ENCODE measurements at places on chromosomes 11 and 22.

- no peak for DNase-seq
Observed at GRCh38 chr11:117579161-117579560, 217.9 kb downstream of the DSCAML1 start.

GRCh38 chr22:42697542-42698013 lies 23.1 kb downstream of the A4GALT start:
- no peak for DNase-seq

- DNase-seq = no peak
Observed at GRCh38 chr22:36197065-36197440, 4.6 kb downstream of the APOL4 start.

GRCh38 chr11:82826526-82826925 lies 73.7 kb downstream of the PRCP start:
- no peak for DNase-seq

DNA sequence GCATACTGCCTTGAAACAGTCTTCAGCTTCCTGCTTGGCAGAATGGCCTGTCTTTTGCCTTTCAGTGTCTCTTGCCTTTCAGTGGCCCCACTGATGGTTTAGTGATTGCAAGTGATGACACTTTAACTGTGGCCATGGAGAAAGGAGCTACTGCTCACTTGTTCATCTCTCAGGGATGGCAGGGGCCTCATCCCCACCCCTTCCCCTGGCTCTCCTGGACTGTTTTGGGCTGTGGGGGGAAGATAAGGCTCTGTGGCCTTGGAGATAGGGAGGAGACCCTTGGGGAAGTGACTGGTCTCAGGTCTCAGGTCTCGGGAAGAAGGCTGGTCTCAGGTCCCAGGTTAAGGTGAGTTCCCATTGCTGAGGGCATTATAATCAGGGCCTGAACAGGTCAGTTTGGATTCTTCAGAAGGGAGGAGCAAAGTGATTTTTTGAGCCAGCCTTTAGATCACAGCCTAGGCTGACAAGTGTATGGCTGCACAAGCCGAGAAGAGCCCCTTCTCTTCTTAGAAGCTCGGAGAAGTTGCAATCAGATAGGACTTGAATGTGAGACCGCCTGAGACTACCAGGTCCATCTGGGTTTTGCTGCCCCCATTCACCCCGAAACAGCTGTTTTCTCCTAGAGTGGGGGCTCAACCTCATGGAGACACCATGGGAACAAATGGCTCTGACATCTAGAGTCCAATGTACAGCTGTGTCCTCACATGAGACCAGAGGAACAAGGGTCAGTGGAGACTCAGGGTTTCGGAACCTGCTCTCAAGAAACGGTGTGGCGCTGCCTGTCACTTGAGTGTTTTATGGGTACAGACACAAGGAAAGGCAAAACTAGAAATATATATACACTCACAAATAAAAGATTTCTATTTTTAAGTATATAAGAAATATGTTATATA lies 15.9 kb upstream of the P2RY2 start:
- no peak for DNase-seq

DNA sequence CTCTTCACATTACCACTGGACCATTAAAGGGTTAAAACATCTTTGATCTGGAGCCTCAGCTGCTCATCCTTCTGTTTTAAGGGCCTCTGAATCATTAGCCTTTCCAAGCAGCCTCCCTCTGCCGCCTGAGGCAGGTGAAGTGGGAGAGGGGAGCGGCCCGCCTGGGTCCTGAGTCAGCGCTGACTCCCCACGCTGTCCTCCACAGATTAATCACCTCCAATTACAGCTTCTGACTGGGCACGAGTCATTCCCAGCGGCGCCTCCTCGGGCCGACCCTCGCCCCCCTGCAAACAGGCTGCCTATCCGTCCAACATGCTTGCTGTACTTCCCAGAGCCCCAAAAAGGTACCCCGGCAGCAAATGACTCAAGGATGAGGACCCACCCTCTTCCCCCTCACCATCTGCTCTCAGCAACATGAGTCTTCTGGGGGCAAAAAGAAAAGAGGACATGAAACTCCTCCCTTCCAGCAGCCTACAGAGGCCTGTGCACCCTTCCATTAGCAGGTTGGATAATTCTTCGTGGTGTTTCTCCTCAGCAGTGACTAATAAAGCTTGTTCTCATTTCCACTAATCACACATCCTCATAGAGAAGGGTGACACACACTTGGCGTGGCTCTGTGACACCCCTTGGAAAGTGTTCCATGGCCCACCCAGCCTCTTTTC lies 44.3 kb upstream of the JAM3 start:
- DNase-seq = no peak

DNA sequence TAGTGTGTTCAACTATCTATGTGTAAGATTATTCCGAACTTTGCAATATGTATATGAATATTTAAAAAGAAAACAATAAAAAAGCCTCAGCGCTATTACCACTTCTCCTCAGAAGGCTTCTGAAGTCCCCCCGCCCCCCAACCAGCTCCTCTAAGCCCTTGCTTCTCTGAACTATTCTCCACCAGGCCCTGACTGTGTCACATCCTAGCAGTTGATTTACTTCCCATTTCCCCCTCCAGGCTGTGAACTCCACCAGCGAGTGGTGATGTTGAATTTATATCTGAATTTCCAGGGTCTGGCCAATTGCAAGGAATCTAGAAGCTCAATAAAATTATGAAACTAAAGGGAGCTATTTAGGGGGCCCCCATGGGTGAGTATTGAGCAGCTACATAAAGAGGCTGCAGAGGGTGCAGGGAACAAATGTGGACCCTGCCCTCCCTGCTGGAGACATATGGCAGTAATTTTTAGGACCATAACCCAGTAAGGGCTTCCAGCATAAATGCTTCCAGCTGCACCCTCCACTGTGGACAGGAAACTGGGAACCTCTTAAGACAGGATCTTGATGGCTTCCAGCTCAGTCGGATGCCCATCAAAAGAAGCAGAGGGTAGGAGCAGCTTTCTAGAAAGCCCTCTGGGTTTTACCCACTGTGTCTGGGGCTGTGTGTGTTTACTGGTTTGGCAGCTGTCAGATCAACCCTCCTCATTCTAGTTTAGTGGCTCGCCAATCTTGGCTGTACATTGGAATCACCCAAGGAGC lies 81.4 kb downstream of the TIMP3 start:
- DNase-seq = no peak

DNA sequence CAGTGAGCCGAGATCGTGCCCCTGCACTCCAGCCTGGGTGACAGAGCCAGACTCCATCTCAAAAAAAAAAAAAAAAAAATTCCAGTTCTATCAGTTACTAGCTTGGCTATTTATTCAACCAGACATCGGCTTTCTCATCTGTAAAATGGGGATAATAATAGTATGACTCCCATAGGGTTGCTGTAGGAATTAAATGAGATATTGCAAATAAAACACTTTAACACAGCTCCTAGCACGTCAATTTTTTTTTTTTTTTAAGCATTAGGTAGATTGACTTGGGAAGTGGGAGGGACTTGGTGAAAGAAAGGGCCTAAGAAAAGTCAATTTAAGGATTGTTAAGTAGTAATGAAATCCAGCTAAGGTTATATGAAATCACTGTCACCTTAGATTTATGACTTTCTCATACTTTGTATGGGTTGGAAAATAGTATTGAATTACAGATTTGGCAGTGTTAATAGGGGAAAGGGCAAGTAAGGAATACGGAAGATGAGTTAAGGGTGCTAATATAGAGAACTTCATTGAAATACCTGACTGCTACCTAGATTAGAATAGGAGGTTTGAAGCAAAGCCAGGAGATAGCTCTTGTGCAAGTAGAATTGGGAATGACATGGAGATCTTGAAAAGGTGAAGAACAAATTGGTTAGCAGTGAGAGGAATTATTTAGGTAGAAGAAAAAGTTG lies 28.8 kb downstream of the BIRC2 start:
- no peak for DNase-seq

DNA sequence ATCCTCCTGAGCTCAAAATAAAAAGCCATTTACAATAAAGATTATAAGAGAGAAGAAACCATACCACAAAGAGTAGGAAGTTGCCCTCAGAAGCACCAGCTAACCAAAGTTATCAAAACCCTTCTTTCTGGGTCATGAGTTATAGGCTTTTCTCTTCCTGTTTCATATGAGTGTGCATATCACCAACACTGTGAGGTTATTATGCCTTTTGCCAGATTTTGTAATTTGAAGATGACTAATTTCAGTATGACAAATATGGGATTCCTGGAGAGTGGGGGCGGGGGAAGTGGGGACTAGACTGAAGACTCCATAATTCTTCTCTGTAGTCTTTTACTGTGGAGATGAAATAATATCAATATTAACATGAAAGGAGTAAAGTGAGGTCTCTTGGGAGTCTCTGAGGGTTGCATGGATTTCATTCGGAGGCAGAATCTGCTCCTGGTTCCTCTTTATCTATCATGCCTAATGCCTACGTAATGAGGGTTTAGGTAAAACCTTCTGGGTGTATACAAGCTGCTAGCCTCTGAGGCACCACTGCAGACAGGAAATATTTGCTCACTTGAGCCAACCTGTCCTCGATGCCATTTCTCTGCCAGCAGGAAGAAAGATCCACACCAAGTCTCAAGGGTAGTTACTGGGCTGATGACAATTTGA lies 2.1 kb downstream of the LPXN start:
- no peak for DNase-seq

- no peak for DNase-seq
Observed at GRCh38 chr22:29458551-29458950, 20.2 kb downstream of the RFPL1 start.

DNA sequence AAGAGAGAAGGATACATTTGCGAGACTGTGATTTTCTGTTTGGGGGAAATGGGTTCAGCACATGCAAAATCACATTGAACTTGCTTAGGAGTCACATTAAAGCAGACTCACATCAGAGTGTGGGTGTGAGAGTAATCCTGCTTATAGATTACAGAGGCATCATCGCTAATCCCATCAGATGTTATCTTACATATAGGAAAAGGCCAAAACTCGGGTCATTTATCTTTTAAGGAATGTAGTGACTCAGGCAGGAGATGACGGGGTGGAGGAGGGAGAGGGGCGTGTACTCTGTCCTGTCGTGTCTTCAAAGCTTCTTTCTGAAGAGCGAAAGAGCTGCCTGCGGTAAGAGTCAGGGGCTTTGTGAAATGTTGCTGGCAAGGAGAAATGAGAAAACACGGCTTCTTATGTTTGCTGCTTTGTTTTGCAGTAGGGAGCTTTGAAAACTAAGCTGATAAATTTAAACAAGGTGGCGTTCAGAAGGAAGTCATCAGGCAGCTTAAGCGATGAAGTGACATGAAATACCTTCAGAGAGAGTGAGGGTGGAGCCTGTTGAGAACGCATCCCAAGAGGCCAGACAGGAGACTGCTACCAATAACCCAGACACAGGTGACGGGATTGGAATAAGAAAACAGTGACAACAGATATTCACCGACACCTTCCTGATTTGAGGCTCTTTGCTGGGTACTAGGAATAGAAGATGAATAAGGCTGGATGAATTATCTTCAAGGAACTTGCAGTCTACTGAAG lies 2.2 kb upstream of the C11orf16 start:
- DNase-seq = no peak

GRCh38 chr11:10746871-10747270 lies 4.2 kb upstream of the CTR9 start:
- DNase-seq = no peak

- DNase-seq = no peak
Observed at GRCh38 chr22:24807284-24807950, 1.4 kb downstream of the SGSM1 start.

- DNase-seq = no peak
Observed at GRCh38 chr22:31861226-31861840, 83.0 kb upstream of the YWHAH start.

DNA sequence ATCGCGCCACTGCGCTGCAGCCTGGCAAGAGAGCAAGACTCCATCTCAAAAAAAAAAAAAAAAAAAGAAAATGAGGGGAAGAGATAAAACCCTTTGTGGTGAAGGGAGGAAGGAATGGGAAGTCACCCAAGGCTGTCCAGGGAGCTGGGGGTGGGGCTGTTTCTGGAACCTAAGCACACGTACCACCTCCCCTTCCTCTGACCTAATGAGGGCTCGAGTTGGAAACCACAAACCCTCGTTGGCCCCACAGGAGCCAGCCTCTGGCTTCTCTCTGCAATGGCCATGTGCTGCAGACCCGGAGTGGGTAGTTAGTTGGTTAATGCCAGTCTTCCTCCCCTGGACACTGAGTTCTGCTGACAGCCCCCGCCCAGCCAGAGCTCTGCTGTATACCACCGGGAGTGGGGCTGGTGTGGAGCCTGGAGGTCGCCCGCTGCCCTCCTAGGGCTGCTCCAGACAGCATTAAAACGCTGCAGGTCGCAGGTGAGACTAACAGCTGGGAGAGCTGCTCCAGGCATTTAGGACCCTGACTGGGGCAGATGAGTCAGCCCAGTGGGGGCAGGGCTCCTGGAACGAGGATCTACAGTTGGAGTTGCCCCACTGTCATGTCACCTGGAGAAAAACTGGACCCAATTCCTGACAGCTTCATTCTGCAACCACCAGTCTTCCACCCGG lies at the start of gene LGALS12:
LGALS12 (plus strand) TSS at position 228 of the 672 bp plus-strand sequence; CDS start at position 603, 375 bp downstream.
- no peak for DNase-seq

GRCh38 chr11:131770801-131771200 lies 400.4 kb downstream of the NTM start:
- DNase-seq = no peak

DNA sequence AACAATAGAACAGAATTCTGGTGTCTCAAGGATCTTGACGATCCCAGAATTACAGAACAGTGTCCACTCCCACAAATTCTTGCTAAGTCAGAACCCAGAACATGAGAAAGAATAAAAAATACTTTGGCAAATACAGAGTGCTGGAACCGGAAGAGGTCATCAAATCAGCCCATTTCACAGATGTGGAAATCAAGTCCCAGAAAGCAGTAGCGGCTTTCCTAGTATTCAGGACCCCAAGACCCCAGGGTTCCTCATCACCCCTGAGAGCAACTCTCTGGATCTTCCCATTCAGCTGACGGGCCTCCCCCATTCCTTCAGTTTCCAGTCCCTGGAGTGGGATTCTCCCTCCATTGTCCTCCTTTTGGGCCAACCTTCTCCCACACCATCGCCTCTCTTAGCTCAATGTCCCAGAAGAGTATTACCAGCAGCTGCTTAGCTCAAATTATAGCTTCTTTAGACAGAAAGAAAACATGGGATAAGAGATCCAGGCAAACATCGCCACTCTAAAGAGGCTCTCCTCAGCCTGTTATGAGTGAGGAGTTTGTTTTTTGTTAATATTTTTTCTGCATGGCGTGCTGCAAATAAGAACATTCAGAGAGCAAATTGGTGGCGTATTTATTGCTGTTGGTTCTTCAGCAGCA lies 268.3 kb downstream of the MN1 start:
- no peak for DNase-seq

GRCh38 chr11:120827820-120828219 lies 196.1 kb upstream of the TBCEL start:
- DNase-seq = no peak

DNA sequence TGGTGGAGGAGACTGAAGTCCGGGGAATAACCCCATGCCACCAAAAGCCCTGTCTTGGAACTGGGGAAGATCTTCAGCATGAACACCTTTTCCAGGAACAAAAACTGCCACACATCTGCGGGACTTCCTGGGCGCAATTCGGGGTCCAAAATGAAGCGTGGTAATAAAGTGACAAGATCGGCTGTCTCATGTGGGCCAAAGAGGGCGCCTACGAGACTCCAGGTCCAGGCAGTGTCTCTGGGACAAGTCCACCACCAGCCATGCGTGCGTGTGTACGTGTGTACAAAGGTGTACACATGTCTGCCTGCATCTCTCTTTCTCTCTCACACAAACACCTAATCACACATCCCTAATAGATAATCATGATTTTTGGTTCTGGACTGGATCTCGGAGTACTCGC lies 8.9 kb upstream of the MYBPC3 start:
- DNase-seq = no peak

GRCh38 chr22:21009638-21010425 lies 5.1 kb upstream of the P2RX6 start:
- DNase-seq = no peak

- DNase-seq = no peak
Observed at GRCh38 chr11:6404342-6405051, 14.2 kb downstream of the SMPD1 start.

GRCh38 chr22:19620742-19621371 lies 93.4 kb upstream of the SEPTIN5 start:
- DNase-seq = no peak

Measured in stimulated activated CD8-positive, alpha-beta memory T cell treated with anti-CD3 and anti-CD28 coated beads, Interleukin-15, amount 100 ng/mL, for 1 hour (primary cell).